ENCODE measurements at places on chromosomes 2 and 18. TPM values are rescaled to one million over a fixed set of nuclear protein-coding genes. Genes with fewer than 3 reads are reported as not detected.

Gene SERPINB3
- total RNA-seq: 9.4 TPM

Gene NETO1
- total RNA-seq: 0.47 TPM

Gene TSGA10
- total RNA-seq: 1.3 TPM

Gene ABHD1
- total RNA-seq: not detected

Gene REEP1
- total RNA-seq: not detected

Gene SLC5A7
- total RNA-seq: not detected

Gene CNRIP1
- 0.61 TPM for total RNA-seq

Gene HOXD13
- not detected for total RNA-seq

Gene DTNA
- 1.5 TPM for total RNA-seq

Gene VSNL1
- total RNA-seq: 12.8 TPM

Measured in hair follicular keratinocyte (primary cell).